Gastroesophageal sphincter (tissue), 4 donors: ENCODE measurements at places on chromosomes 16 and 17.

GRCh38 chr17:63934183-63935112, 2.3 kb upstream of the CD79B start:
- ATAC-seq, result no peak

- no peak for ATAC-seq
Measured at GRCh38 chr17:33401249-33401648, 108.2 kb upstream of the ASIC2 start.

GRCh38 chr17:66727634-66728570, 107.0 kb upstream of the CACNG5 start:
- ATAC-seq, result no peak

DNA sequence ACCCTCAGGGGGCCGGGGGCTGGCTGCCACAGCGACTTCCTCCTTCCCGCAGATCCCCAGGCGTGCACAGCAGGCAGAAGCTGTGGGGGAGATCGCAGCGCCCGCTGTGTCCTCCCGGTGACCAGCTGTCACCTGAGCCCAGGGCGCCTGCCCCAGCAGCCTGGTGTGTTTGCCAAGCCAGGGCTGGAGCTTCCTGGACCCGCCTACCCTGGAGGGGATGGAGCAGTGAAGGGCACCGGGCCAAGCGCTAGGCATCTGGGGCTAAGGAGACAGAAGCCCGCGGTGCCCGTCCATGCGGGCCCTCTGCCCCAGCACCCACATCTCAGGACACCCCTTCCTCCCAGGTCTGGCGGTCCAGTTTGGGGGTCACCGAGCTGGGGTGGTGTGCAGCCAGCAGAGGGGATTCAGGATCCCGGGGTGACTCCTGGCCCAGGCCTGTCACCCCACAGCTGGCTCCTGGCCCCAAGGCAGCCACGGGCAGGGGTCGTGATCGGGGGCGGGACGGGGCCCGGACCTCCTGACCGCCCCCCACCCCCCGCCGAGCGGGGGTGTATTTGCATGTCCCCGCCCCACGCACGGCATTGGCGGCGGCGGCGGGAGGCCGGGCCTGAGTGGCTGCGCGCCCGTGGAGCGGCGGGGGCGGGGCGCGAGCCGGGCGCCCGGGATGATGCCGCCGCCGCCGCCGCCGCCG, at the start of gene RAB26:
Gene RAB26, plus strand, starts transcription at position 645 of the 691 bp plus-strand sequence. CDS start 159 bp downstream, outside the sequence.
- peak; percentile 86 for ATAC-seq

GRCh38 chr17:67385122-67385988, 8.3 kb downstream of the PITPNC1 start:
- ATAC-seq, result no peak

- no peak for ATAC-seq
Measured at GRCh38 chr17:81006891-81007290, 15.2 kb downstream of the CHMP6 start.

DNA sequence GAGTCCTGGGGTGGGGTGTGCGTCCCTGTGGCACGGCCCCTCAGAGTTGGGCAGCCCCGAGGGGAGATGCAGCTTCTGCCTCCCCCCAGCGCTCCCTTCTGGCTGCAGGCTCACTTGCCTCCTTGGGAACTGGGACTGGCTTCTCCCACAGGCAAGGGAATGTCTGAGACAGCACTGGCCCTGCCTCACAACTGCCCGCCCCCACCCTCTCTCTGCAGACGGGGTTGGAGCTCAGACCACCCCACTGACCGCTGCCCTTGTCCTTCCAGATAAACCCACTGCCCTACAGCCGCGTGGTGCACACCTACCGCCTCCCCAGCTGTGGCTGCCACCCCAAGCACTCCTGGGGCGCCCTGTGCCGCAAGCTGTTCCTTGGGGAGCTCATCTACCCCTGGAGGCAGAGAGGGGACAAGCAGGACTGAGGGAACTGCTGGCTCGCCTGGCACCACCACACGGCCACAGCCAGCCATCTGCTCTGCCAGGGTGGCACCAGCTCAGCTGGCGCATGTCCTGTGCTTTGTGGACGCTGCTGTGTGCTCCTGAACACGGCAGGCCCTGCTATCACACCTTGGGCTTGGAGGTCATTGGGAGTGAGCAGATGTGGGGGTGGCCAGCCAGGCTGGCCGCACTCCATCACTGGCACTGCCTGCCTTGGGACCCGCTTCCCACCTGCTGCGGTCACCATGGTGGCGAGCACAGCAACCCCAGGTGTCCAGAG, 7.1 kb upstream of the RAB40C start:
- ATAC-seq, result no peak

GRCh38 chr17:49875685-49876084, 27.8 kb upstream of the TAC4 start:
- ATAC-seq, result no peak

- no peak for ATAC-seq
Measured at GRCh38 chr17:81680150-81680549, 3.4 kb downstream of the ARL16 start.

GRCh38 chr17:50563092-50563511, 2.6 kb downstream of the CACNA1G start:
- ATAC-seq, result no peak

GRCh38 chr17:31072186-31072585, 22.6 kb upstream of the NF1 start:
- no peak for ATAC-seq

GRCh38 chr16:31216422-31217135, at the start of gene PYDC1:
Gene PYDC1 (minus strand): TSS chr16:31217135. CDS start chr16:31217028, 107 bp downstream.
- no peak for ATAC-seq

DNA sequence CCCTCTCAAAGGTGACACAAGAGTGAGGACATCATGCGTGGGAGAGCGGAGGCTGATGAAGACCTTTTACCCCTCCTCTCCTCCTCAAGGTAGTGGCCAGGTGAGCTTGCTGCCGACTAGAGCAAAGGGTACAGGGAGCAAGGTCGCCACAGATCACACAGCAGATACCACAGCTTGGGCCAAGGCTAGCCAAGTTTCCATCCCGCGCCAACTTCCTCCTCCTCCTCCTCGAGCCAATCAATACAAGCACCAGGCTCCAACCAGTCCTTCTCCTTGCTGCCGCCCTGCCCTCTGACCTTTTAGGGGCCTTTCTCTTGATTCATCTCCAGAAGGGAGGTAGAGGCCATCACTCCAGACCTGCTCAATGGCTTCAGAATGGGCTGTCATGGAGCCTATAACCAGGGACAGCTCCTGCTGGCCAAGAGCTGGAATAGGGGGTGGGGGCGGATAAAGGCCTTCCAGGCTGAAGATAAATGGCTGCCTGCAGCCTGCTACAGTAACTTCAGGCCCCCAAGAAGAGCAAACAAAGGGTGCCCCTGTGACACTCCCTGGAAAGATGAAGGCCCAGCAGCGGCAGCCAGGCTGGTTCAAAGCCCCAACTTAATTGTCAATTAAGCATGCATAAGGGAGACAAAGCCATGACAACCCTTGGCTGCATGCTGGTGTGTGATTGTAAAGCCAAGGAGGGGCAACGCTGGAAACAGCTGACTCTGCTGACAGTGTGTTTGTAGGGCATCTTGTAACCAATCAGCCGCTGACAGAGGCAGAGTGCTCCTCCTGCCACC, 17.8 kb downstream of the HNF1B start:
- no peak for ATAC-seq

DNA sequence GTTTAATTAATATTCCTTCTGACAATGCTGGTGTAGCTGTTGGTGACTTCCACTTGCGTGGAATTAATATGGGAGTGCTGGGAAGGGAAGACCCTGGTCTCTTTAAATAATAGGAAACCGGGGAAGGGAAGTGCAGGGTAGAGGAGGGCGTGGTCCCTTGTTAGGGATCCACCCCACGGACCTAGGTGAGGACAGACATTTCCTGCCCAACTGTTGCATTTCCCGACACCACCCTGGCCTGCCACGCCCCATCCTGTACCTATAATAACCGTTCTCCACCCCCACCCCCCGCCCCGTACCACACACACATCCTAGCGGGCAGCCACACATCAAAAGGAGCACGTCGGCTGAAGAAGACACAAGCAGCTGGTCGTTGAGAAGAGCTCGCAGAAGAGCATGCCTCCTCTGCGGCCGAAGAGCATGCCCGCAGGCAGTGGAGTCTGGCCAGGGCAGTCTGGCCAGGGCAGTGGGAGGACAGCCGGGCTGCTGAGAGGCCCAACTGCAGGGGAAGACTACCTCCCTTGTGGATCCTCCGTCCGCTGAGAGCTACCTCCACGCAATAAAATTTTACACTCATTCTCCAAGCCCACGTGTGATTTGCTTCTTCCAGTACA, 36.8 kb upstream of the MMD start:
- no peak for ATAC-seq

DNA sequence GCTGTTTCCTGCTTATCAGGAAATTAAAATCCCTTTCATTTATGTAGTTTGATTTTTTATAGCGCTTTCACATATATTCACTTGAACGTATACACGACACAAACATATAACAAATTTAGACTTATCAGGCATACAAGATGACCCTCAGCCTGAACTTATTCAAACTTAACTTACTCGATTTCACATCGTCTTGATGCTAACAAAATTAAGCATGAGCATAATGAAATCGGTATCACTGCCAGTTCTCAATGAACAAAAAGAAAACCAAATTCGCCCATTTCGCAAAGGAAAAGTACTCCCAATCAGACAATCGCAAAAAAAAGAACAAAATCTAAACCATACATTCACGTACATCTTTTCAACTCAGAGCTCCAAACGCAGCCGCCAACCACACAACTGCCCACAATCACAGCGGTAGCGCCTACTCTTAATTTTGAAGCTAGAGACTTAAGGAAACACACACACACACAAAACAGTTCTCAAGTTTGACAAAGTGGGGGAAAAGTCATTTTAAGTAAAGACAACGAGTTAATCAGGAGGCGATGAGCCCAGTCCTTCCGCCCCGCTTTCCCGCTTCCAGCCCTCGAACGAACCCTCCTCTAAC, 1.1 kb downstream of the GJC1 start:
- no peak for ATAC-seq

DNA sequence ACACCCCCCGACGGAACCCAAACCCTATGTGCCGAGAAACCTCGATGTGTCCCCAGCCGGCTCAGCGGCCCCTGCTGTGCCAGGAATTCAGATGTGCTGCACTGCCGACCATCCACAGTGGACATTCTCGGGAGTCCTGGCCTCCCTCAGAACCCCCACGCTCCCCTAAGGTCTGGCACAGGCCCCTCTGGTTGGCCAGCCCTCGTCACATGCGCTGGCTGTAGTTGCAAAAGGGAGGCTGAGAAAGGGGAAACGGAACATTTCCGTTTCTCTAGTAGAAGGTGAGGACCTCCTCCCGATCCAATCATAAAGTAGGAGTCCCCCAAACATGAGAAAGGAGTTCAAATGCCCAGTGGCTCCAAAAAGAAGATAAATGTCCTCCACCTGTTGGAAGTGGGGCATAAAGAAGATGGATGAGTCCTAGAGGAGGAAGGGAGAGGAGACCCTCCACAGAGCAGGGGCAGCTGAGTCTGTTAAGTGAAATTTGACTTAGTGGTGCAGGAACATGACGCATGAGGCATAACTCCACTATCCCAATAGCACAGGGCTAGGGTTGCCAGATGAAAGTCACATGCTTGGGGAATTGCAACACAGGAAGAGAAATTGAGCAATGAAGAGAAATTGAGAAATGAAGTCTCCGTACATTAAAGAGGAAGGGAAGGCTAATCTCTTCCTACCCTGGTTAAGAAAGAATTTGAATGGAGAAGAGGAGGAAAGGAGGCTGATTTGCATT, 49.3 kb upstream of the WSB1 start:
- ATAC-seq, result peak; percentile 90

DNA sequence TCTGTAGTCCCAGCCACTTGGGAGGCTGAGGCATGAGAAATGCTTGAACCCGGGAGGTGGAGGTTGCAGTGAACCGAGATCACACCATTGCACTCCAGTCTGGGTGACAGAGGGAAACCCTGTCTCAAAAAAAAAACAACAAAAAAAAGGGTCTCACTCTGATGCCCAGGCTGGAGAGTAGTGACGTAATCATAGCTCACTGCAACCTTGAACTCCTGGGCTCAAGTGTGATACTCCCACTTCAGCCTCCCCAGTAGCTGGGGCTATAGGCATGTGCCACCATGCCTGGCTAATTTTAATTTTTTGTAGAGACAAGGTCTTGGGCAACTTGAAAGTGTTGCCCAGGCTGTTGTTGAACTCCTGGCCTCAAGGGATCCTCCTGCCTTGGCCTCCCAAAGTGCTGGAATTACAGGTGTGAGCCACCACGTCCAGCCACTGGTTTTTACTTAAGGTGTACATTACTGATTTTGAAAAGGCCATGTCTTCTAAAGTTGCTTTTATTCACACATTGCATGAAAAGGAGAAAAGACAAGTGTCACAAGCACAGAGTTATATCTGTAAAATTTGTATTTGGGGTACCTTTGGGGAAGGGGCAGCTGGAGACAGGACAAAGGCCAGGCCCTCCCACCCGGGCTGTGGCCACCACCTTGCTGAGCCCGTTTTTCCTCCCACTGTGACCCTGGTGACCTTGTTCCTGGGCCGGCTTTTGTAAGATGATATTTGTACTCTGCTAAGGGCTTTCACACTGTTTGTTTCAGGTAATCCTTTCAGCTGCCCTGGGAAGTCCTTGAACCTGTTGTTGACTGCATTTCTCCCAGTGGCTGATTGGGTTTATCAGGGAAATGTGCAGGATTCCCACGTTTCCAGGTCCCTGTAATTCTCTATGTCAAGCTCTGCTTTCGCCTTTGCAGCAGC, 11.5 kb downstream of the GPT2 start:
- no peak for ATAC-seq

DNA sequence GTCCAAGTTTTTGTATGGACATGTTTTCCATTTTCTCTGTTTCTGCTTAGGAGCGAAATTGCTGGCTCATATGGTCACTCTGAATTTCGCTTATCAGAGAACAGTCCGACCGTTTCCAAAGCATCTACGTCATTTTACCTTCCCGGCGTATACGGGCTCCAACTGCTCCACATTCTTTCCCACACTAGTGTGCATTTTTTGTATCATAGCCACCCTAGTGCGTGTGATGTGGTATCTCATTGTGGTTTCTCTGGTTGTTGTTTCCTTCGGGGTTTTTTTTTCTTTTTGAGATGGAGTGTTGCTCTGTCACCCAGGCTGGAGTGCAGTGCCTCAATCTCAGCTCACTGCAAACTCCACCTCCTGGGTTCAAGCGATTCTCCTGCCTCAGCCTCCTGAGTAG, 31.0 kb upstream of the BHLHA9 start:
- ATAC-seq, result no peak

DNA sequence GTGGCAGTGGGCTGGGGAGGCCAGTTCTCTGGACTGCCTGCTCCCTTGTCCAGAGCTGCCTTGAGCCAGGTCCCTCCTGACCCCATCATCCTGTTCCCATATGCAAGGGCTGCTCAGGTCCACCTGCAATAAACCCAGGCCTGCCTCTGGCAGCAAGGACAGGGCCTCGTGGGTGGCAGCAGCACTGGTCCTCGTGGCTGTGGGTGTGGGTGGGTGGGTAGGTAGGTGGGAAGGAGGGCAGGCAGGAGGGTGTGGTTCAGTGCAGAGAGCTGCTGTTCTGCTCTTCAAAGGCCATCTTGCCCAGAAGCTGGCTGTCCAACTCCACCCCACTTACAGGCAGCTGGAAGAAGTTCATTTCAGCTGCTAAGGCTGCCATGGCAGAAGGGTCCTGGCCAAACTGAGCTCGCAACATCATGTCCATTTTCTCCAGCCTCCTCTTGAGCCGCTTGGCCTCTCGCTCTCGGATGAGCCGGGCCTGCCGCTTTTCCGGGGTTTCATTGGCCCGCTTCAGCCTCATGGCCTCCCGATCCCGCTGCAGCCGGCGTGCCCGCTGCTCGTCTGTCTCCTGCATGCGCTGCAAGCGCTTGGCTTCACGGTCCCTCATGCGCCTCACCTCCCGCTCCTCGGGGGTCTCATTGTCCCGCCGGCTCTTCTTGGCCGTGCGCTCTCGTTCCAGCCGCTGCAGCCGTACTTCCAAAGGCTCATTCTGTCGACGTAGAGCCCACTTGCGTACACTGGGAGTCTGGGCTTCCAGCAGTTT, 14.2 kb downstream of the ATXN1L start:
- ATAC-seq, result no peak

GRCh38 chr17:288802-289356, 63.7 kb downstream of the RPH3AL start:
- ATAC-seq, result no peak
